ENCODE measurements at places on chromosomes 7 and 10.

- DNase-seq: no peak
Observed at GRCh38 chr10:48627984-48628609, 23.2 kb upstream of the ARHGAP22 start.

- DNase-seq: no peak
Observed at GRCh38 chr7:23469961-23470250, 385 bp downstream of the IGF2BP3 start.

DNA sequence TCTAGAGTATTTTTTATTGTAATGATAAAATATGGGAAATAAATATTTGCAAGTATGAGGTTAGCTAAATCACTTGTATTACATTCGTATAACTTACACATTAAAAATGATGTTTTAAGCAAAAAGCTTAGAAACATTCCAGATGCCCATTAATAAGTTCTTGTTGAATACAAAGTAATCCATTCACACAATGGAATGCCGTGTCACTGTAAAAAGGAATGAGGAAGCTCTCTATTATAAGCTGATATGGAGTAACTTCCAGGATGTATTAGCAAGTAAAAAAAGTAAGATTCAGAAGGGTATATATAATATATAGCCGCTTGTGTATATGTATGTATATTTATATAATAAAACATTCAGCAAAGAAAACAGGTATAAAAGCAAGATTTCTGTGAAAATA lies 412.8 kb upstream of the MTPN start:
- no peak for DNase-seq

GRCh38 chr10:33612116-33612515 lies 277.6 kb upstream of the NRP1 start:
- DNase-seq: no peak

- DNase-seq: no peak
Observed at GRCh38 chr10:79246209-79246581, 101.1 kb upstream of the PPIF start.

- DNase-seq: no peak
Observed at GRCh38 chr10:17109475-17110207, 20.0 kb downstream of the CUBN start.

DNA sequence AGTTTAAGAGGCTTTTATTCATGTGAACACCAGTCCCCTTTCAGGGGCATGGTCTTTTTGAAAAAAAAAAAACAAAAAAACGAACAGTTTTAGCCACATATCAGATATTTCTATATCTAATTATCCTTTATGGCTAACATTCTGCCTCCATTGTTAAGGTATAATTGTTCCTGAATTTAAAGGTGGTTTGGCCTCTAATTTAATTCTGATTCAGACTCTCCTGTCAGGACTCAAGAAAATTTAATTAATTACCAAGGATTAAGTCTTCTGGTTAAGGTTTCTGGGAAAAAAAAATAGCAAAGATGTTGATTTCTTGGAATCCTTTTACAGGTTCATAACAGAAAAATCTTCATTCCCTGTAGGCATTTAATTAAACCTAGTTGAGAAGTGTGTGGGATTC lies 27.4 kb downstream of the COL1A2 start:
- DNase-seq: no peak

DNA sequence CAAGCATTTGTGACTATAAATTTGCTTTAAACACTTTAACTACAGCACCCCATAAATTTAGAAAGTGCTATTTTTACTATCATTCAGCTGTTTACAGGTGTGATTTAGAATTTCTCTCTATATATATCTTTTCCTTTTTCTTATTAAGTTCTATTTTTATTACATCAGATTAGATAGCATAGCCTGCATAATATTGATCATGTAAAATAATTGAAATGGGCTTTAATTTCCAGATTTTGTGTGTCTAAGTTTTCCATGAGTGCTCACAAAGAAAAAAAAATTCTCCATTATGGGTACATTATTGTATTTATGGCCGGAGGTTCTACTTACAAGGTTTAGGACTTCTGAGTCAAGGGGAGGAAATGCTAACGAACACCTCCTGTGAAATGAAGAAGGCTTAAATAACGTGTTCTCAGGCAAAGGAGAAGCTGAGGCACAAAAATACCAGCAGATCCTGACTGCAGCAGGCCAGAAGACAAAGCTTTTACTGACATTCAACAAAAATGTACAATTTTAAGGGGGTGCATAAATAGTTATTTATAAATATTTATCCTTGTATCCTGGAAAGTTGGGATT lies 114.2 kb downstream of the RNF133 start:
- no peak for DNase-seq
